ENCODE measurements at places on chromosomes 13 and 19.

GRCh38 chr13:67100730-67101129 is 129.4 kb downstream of the PCDH9 start:
- DNase-seq: no peak

GRCh38 chr19:8655340-8655709 is 24.9 kb downstream of the NFILZ start:
- DNase-seq: no peak

DNA sequence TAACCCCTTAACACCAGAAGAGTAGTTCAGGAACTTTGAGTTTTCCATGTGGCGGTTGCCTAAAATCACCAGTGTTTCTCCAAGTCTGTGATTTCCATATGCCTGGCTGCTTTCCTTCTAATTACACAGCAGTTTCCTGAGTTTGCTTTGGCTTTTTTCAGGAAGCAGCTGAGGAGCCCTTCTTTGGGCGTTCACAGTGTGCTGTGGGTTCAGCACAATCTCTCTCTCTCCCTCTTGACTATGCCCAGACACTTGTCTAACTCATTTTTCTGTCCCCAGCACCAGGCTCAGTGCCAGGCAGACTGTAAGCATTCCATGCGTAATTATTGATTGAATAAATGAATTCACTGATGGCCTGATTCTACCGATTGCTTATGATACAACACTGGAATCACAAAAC is 19.7 kb downstream of the SCEL start:
- no peak for DNase-seq

GRCh38 chr13:22018076-22018835 is 347.4 kb downstream of the FGF9 start:
- DNase-seq: peak; percentile 42

- DNase-seq: no peak
Observed at GRCh38 chr19:45142726-45143110, 18.1 kb downstream of the NKPD1 start.

DNA sequence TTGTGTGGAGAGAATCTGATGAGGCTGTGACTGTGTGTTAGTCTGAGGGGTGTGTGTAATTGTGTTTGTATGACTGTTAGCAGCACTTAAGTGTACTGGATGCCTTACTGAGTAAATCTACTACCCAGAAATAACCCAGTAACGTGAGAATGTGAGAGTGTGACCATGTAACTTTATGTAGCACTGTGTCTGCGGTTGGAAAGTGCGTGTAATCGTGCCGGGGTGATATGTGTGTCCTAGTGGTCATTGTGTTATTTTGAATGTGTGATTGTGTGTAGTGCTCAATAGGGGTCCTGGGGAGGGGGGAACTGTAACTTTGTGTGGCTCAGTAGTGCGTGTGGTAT is 550 bp downstream of the ZNF383 start:
- DNase-seq: peak; percentile 35

- DNase-seq: no peak
Observed at GRCh38 chr13:40480915-40481516, 185.4 kb downstream of the FOXO1 start.

Data from RPMI7951 (cell line).